Left renal cortex interstitium (tissue), 4 donors: ENCODE measurements at places on chromosomes 13 and 19.

DNA sequence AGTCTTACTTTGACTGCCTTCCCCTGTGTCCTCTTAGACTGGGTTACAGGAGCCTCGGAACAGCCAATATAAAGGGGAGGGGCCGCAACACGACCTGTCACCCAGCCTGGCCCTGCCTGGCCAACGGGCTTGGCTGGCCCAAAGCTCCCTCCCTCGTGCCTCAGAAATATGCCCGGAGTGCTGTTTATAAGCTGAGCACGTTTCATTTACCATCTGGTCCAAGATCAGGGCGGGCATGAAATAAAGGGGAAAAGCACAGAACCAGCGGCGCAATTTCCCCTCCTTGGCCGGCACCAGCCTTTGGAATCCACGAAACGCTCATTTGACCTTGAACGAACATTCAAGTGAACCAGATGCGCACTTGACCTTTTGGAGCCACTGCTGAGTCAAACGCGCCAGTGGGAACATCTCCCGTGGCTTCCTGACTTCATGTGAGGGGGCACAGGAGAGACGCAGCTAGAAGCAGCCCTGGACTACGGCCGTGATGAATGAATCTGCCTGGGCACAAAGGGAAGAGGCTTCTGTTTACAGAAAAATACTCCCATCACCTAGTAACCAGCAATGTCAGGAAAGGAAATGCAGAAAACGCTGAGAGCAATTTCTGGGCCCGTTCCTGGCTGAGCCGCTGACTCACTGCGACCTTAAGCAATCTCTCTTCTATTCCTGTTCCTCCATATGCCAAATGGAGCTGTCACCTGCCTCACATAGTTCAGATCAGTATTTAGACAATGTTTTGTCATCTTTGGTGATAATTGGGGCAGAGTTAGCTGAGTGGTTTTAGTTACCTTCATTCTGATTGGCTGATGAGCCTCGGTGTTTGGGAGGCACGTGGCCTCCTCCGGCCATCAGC, 53.3 kb downstream of the RFX2 start:
- no peak for DNase-seq

DNA sequence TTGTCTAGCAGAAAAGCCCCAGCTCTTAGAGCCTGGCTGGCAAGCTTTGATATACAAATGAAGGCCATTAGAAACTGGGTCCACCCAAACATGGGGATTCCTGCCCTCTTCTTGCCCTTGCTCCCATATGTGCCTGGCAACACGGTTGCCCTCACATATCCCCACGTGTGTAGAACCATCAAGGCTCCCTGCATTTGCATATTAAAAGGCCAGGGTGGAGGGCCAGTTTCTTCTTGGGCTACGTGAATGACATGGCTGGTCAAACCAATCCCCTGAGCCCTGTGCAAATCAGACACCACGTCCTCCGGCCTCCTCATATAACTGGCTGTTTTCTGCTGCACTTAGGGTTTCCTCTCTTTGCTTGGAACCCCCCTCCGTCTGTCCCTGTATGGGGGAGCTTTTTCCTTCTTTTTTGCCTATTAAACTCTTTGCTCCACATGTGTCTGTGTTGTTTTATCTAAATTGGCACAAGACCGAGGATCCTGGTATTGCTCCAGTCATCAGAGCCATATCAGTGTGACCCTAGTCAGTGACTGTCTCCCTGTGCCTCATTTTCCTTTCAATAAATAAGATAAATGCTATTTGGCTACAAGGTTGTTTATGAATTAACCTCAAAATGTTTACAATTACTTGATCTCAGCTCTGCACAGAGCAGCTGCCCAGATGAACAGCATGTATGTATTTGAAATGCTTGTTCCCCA, 30.3 kb upstream of the CEACAM1 start:
- no peak for DNase-seq

- DNase-seq, result no peak
Observed at GRCh38 chr19:29530540-29531457, 5.0 kb downstream of the VSTM2B start.

DNA sequence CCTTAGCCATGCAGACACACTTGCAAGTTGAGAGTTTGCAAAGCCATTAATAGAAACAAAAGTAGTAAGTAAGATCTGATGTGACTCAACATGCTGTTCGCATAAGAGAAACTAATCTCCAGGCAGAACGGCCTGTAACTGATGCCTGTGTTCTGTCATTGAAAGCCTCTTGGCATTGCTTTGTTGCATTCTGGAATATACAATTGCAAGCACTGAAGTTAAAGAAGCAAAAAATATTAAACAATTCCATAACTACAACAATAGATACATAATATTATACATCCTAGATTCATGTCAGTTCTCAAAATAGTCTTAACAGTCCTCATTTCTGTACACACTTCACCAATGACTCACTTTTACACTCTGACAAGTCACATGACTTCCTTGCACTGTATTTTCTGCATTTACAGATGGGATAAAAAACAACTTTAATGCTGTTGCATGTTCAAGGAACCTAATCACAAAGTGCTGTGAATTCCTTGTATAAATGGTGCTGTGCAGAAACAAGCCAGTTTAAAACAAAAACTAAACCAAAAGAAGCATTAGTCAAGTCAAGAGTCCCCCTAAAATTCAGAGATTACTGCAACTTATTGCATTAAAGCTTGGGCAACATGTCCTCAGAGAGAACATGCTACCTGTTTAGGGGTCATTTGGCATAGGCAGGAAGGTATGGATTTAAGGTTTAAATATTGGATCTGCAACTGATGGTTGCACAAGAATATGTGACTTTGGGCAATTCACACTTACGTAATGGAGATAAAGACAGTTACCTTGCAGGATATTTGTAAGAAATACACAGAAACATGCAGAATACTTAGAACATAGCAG, 79.5 kb upstream of the SERP2 start:
- DNase-seq, result no peak

DNA sequence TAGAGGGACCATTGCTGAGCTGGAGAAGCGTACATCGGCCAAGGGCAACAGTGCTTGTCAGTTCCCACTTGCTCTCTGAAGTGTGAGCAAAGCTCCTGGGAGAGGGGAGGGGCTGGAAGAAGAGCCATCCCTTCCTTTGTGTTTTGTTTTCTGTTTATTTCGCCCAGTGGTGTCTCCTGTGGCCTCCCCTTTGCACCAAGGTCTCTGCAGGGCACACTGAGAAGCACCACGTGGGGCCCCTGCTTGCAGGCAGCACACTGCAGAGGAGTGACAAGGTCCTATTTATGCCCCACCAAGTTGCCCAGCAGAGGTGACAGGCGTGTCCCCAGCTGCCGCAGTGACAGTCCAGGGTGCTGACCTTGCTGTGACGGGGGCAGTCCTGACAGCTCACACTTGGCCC, 24.0 kb downstream of the GRIN2D start:
- no peak for DNase-seq

DNA sequence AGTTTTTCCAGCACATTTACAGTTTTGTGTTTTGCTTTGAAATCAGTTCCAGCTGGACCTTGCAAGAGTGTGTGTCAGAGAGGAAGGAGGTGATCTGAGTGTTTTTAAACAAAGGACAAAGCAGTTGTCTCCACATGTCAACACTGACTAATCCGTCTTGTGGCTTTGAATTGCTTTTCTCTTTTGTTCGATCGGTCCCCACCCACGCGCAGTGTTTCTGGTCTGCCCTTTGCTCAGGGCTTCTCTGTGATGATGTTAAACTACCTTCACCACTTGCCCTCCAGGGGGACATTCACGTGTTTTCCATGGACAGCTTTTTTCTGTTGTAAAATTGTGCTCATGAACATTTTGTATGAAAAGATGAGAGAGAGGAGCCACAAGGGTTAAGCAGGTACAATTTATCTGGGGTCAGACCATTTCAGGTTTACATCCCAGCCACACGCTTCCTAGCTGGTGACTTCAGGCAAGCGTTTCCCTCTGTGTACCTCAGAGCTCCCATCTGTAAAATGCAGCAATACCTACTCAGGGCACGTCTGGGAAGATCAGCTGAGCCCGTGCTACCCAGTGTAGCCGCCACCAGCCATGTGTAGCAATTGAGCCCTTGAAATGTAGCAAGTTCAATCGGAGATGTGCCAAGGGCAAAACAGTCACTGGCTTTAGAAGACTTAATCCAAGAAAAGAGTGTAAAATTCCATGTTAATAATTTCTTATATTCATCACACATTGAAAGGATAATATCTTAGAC, 13.5 kb upstream of the PLA2G4C start:
- no peak for DNase-seq

- no peak for DNase-seq
Observed at GRCh38 chr13:48146636-48147035, 51.7 kb upstream of the MED4 start.

DNA sequence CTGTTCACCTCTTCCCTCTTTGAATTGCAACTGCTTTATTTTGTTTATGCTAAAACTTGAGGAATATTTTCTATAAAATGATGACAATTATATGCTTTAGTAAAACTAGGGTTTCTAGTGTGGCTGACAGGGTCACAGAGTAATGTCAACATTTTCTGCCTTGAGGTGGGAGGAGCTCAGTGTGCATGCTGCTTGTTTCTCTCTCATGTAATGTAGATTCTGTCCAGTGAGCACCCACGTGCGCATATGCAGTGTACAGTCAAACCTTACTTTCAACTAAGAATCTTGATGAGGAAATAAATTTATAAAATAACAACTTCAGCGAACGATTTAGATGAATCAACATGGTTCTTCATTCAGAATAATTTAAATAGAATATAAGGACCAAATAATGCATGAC, 603.9 kb downstream of the PCDH17 start:
- no peak for DNase-seq

DNA sequence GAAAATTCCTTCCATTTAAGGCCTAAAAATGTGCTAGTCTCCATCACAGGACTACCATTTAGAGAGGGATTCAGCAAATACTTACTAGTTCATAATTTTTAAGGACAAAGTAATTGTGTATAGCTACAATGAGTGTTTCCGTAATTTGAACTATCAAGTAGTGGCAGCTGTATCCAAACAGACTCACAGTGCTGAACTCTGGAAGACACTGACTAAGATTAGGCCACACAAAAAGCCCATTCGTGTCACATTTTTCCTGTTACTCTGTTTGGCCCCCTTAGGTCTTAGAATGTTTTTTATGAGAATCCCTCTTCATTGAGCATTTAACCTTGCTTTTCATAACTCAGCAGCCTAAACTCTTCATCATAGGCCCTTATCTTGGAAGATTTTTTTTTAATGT, 731.2 kb upstream of the PCDH9 start:
- DNase-seq, result no peak

DNA sequence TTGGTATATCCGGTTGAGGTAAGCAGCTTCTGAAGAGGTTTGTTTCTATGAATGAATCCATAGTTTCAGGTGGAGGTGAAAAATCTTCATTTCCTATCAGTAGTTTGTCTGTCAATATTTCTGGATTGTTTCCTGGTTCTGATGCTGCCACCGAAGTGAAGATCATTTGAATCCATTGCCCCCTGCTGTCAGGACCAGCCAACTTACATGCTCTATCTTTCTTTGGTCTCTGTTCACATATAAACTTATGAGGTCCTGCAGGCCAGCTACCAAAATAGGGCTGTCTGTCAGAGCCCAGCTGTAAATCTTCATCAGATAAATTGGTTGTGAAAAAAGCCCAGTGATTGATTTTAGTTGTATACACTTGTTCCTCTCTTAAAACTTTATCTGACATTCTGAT, 15.2 kb upstream of the N4BP2L1 start:
- no peak for DNase-seq

DNA sequence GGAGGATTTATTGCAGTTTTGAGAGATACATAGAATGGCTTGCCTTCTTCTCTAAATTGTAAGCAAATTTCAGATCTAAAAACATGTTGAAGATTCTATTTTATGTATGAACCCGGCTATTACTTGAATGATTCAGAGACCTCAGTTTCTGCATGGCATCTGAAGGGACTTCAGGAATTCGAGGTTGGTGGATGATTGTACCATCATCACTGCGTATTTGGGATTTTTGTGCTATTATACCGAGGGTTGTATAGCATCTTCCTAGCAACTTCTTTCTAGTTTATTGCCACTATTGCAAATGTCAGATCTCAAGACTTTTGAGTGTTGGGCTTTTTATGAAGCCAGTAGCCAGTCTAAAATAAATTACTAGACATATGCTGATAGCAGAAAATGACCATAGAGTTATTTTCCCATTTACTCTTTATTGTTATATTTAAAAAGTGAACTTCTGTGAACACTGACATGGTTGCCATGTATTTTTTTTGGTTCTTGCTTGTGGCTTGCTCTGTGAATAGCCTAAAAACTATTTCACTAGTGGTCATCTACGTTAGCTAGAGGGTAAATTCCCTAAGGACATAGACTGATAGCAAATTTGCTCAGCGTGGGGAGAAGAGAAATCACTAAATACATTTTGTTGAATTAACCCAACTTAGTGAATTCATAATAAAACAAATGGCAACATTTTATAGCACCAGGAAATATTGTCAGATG, 70.6 kb upstream of the KLF12 start:
- DNase-seq, result no peak

DNA sequence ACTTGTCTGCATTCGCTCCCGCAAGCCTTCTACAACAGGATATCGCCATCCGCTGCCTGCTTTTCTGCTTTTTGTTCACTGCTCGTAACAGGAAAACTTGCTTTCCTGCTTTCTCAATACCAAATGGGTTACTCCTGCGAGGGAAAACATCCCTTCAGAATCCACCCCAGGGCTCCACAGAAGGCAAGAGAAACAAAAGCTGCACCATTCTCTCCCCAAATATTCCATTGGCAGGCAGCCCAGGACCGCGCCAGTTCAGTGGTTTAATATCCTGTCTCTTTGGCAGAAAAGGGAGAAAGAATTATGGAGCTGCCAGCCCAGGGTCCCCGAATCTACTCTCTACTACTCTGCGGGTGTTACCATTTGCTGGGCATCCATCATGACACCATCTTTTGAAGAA, 84.7 kb upstream of the DOCK9 start:
- DNase-seq, result no peak

GRCh38 chr19:2610637-2611482, 91.6 kb downstream of the GNG7 start:
- DNase-seq, result no peak

- DNase-seq, result no peak
Observed at GRCh38 chr13:110244071-110244830, 62.7 kb downstream of the COL4A1 start.

DNA sequence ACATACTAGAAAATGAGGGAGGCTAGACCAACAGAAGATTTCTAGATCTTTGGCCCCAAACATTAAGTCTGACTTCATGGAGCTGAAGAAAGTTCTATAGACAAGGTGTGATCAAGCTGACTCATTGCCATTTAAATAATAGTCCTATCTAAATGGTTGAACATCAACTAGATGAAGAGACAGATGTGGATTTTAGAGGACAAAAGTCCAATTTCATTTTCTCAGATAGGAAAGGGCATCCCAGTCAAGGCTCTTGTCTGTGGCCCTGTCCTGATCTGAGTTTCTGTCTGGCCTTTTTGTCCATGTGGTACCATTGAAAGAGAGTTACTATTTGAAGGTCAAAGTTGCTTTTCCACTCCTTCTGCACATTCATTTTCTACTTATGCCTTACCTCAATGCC, 74.6 kb downstream of the MBNL2 start:
- DNase-seq, result no peak

DNA sequence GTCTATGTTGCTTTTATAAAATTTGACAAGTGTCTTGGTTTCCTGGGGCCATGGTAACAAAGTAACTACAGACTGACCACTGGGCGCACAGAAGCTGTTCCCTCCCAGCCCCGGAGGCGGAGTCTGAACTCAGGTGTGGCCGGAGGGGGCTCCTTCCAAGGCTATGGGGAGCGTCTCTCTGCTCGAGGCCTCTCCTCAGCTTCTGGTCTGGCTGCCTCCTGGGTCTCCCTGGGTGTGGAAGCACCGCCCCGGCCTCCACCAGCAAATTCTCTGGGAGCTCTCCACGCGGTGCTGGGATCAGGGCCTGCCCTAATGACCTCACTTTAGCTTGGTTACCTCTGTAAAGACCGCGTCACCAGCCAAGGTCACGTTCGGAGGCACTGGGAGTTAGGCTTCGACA, 45.7 kb upstream of the F7 start:
- no peak for DNase-seq

GRCh38 chr19:11560404-11561051, 1.5 kb upstream of the ELOF1 start:
- no peak for DNase-seq
